ENCODE measurements at places on chromosomes 16 and 17. TPM values are rescaled to one million over a fixed set of nuclear protein-coding genes. Genes with fewer than 3 reads are reported as not detected.

DNA sequence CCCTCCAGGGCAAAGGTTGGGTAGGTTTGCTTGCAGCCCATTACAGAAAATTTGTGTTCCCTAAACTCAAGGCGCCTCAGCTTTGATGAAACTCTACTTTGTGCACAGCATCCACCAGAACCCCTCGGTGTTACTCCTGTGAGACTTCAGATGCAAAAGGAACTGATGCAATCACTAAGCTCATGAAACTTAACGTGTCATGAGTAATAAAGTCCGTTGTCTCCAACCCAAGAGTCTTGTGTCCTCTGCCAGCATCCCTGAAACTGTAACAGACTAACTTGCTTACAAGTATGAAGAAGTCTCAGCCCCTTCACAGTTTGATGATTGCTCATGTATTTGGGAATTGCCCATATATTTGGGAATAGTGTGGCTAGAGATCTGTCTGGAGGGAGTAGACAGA lies 74.8 kb upstream of the MARCHF10 start:
- no peak for DNase-seq

DNA sequence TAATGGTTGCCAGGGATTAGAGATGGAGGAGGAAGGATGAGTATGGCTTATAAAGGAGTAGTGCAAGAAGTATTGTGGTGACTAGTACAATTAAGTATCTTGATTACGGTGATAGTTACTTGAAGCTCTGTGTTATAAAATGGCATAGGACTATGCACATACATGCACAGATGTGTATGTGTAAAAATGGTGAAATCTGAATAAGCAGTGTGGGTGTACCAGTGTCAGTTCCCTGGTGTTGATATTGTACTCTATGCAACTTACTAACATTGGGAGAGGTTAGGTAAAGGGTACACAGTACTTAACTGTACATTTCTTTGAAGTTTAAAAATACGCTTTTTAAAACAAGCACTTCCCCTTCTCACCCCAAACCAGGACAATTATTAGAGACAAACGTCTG lies 48.5 kb downstream of the NSRP1 start:
- no peak for DNase-seq

- DNase-seq, result peak; percentile 81
Observed at GRCh38 chr17:48593840-48594537, 410 bp upstream of the HOXB5 start.

GRCh38 chr17:27009087-27009486 lies 284.8 kb upstream of the WSB1 start:
- no peak for DNase-seq

DNA sequence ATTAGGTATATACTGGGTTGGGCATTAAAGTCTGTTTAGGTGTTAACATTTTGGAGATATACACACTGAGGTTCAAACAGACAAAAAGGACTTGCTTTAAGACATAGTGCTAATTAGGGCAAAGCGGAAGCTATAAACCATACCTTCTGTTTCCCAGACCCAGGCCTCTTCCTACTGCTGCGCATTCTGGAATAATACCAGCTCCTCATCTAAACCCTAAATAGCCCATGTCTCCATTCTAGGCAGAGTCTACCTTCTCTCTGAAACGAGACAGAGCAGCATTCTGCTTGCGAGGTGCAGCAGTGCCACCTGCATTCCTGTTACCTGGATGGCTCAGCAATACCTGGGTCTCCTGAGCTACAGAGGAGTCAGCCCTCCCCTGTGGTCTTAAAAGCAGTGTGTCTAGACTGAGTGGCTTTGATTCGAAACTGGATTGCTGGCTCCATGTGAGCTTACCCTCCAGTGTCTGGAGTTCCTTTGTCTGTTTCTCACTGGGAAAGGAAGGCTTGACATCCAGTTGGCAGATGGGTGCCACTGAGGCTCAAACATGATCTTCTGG lies 6.4 kb downstream of the YPEL2 start:
- DNase-seq, result no peak

- DNase-seq, result no peak
Observed at GRCh38 chr17:72534265-72534664, 413.4 kb downstream of the SOX9 start.

GRCh38 chr16:74521691-74522090 lies 85.2 kb downstream of the GLG1 start:
- DNase-seq, result no peak

DNA sequence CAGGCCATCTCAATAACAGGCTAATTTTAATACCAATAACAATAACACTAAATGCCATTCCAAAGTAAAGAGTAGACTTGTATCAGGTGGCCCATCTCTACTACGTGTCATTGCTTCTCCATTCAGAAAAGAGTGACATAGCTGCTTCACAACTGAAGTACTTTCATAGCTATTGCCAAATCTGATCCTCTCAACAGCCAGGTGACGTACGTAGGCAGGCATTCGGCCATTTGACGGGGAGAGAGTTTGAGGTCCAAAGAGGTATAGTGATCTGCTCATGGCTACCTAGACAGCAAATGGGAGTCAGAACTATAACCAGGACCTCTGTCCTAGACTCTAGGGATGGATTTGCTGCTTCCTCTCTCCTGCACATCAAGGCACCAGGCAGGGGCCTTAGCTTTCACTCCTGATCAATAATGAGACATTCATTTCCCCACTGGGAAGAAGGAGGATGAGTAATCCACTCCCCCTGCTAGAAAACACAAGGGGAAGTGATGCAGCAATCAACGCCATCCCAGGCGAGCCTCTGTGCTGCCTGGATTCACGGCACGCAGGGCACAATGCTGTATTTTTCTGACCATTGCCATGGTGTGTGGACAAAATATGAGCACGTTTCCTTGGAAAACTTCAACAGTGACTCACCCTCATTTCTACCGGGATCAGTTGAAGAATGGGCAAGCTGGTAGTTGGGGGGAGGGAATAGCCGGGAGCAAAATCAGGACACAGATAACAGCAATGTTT lies 80.9 kb downstream of the SPACA3 start:
- DNase-seq, result no peak

DNA sequence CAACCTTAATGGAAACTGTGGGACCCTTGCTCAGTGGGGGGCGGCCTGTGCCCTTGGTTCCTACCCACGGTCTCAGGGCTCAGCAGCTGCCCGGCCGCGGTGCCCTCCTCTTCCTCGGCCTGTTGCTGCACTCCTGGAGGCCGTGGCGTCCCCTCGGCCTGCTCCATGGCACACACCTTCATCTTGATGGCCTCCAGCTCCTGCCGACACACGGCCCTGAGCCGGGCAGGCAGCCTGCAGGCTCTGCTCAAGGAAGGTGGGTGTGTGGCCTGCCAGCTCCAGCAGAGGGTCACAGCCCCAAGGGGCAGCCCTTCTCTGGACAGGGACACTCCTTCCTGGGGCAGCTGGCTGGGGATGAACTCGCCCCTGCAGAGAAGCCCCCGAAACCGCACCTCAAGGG lies 718 bp downstream of the PABPN1L start:
- DNase-seq, result no peak

DNA sequence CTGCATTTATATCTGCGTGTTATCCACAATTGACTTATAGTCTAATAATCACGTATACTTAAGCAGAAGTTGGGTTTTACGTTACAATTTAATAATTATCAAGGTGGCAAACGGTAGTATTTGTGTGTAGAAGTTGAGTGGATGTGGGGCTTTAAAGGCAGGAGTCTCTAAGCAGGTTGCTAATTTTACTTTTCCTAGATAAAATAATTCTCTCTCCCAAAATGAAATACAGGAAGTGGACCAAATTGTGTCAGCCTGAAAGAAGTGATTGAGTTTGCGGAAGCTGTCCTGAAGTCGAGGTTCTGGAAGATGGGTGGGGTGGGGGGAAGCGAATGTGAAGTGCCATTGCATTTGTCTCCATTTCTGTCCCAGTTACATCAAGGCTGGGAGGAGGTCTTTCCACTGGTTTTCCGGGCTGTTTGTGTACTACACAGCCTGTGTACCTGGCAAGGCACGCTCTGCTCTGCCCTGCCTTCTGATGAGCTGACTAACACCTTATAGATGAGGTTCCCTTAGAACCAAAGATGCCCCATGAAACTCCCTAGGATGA lies 385.1 kb downstream of the WWOX start:
- no peak for DNase-seq

DNA sequence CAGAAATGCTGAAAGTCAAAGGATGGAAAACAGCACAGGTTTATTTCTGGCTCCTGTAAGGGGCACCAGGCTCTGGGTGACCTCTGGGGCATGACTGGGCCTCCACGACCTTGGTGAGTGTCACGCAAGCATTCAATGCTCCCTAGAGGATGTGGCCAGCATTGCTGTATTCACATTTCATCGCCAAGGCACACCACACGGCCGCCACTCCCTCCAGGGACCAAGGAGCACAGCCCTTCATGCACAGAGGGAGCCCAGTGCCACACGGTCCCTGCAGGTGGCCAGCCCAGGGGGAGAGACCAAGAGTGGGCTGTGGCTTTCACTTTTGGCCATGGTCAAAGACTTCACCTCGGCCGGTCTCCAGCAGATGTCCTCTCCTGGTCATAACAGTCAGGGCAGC lies 137.4 kb upstream of the TNRC6C start:
- DNase-seq, result no peak

- DNase-seq, result peak; percentile 14
Observed at GRCh38 chr16:55876854-55877253, 1.7 kb upstream of the CES5A start.

DNA sequence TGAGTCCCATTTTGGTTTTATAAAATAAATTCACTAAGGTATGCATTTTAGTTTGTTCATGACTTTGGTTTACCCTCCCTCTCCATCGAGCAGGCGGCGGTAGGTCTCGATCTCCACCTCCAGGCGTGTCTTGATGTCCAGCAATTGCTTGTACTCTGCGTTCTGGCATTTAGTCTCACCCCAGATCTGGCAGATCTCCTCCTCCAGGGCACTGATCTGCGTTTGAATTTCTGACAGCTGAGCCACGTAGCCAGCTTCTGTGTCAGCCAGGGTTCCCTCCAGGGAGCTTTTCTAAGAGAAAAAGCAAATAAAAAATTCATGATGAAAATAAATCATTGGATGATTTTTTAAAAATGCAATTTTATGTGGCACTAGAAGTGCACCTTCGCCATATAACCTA lies 4.2 kb downstream of the KRT24 start:
- DNase-seq, result no peak

- peak; percentile 95 for DNase-seq
Observed at GRCh38 chr16:4475880-4476788, at the start of gene HMOX2. HMOX2 (plus strand) TSS chr16:4476398; CDS start chr16:4505525, 29,127 bp downstream.

GRCh38 chr17:17833658-17834357 lies 3.0 kb downstream of the SREBF1 start:
- no peak for DNase-seq

DNA sequence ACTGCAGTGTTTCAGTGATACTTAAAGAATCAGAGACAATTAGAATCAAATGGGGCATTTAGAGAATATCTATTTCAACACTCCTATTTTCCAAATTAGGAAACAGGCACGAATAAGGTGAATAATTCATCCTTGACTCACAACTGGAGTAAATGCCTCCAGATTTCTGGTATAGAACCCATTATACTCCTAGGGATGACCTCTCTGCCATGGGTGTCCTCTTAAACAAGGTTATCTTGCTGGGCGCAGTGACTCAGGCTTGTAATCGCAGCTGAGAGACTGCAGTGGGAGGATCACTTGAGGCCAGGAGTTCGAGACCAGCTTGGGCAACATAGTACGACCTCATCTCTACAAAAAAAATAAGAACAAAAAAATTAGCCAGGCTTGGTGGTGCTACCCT lies 139.8 kb upstream of the ELAC2 start:
- DNase-seq, result no peak

GRCh38 chr16:19242987-19243575 lies 42.5 kb upstream of the CLEC19A start:
- DNase-seq, result peak; percentile 19

GRCh38 chr17:61396586-61397085 lies 3.0 kb upstream of the TBX2 start:
- no peak for DNase-seq

GRCh38 chr17:30379903-30380381 lies 1.2 kb downstream of the CPD start:
- no peak for DNase-seq

- DNase-seq, result peak; percentile 69
Observed at GRCh38 chr17:38628441-38628840, 22.7 kb upstream of the SRCIN1 start.

DNA sequence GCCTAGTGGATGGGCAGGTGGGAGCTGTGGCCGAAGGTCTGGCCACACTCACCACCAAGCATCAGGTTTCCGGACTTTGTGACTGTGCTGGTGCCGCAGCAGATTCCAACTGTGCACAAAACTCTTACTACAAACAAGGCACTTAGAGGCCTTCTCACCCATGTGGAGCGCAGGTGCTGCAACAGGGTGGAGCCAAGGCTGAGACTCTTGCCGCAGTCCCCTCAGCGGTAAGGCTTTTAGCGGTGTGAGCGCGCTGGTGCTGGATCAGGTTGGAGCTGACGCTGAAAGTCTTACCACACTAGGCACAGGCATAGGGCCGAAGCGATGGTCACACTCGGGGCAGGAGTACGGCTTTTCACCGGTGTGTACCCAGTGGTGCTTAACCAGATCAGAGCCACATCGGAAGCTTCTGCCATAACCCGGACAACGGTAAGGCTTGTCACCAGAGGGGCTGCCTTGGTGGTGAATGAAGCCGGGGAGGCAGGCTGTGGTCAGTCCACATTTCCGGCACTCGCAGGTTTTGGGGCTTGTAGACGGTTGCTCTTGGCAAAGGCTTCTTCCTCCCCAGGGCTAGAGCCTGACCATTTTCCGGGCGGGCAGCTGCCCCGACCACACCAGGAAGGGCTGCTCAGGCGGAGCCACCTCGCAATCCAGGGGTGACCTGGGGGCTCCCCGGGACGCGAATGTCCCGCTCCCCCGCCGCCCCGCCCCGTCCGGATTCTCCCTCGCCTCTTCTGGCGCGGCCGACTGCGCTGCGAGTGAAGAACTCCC lies 1.0 kb upstream of the ARMC5 start:
- DNase-seq, result peak; percentile 41

The HES7 gene
- polyA plus RNA-seq, result 0.72 TPM

The TMC6 gene
- polyA plus RNA-seq, result 9.4 TPM

The BAIAP3 gene
- polyA plus RNA-seq, result 0.51 TPM

The SHBG gene
- polyA plus RNA-seq, result 0.63 TPM

The SULT1A1 gene
- polyA plus RNA-seq, result 5.2 TPM

The LYRM9 gene
- 2.0 TPM for polyA plus RNA-seq

The GLIS2 gene
- 16.3 TPM for polyA plus RNA-seq

The OSBPL7 gene
- polyA plus RNA-seq, result 11.4 TPM

The KRT34 gene
- polyA plus RNA-seq, result 0.17 TPM
